H4 (cell line): ENCODE measurements at places on chromosomes 13 and 19. TPM values are rescaled to one million over a fixed set of nuclear protein-coding genes. Genes with fewer than 3 reads are reported as not detected.

DNA sequence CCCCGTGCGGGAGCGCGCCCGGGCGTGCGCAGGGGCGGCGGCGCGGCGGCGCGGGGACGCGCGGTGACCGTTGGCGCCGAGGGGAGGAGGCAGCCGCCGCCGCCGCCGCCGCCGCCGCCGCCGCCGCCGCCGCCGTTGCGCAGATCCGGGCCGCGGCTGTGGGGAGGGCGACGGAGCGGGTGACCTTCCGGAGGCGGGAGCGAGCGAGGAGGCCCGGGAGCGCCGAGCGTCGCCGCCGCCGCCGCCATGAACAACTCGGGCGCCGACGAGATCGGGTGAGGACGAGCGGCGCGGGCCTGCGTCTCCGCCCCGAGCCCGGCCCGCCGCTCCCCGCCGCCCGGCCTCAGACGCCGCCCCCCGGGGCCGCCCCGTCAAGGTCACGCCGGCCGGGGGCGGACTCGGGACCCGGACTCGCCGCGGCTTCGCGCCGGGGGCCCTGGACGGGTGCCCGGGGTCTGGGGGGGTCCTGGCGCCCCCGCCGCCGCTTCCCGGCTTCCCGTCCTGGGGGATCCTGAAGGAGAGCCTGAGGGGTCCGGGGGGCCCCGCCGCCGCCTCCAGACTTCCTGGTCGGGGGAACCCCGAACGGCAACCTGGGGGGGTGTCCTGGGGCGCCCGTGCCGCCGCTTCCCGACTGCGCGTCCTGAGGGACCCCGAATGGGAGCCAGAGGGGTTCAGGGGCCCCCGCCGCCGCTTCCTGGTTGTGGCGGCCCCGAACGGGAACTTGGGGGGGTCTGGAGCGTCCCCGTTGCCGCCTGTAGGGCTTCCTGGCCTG, at the start of gene DAZAP1:
Gene DAZAP1, plus strand, starts transcription at position 59 of the 772 bp plus-strand sequence. Its CDS starts 188 bp downstream, at position 247.
- no peak for DNase-seq

- no peak for DNase-seq
Measured at GRCh38 chr13:32949820-32950219, 66.4 kb upstream of the KL start.

The PRKCG gene
- total RNA-seq, result not detected in 2 replicates

DNA sequence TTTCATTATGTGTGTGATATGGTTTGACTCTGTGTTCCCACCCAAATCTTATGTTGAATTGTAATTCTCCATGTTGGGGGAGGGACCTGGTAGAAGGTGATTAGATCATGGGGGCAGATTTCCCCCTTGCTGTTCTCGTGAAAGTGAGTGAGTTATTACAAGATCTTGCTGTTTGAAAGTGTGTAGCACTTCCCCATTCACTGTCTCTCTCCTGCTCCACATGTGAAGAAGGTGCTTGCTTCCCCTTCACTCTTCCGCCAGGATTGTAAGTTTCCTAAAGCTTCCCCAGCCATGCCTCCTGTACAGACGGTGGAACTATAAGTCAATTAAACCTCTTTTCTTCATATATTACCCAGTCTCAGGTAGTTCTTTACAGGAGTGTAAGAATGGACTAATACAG, 54.3 kb upstream of the SERTM1 start:
- no peak for DNase-seq

DNA sequence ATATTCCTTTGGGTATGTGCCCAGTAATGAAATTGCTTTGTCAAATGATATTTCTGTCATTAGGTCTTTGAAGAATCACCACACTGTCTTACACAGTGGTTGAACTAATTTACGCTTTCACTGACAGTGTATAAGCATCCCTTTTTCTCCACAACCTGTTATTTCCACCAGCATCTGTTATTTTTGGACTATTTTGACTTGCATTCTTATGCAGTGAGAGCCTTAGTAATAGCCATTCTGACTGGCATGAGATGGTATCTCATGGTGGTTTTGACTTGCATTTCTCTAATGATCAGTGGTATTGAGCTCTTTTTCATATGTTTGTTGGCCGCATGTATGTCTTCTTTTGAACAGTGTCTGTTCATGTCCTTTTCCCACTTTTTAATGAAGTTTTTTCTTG, 92.0 kb upstream of the SPATA13 start:
- no peak for DNase-seq

DNA sequence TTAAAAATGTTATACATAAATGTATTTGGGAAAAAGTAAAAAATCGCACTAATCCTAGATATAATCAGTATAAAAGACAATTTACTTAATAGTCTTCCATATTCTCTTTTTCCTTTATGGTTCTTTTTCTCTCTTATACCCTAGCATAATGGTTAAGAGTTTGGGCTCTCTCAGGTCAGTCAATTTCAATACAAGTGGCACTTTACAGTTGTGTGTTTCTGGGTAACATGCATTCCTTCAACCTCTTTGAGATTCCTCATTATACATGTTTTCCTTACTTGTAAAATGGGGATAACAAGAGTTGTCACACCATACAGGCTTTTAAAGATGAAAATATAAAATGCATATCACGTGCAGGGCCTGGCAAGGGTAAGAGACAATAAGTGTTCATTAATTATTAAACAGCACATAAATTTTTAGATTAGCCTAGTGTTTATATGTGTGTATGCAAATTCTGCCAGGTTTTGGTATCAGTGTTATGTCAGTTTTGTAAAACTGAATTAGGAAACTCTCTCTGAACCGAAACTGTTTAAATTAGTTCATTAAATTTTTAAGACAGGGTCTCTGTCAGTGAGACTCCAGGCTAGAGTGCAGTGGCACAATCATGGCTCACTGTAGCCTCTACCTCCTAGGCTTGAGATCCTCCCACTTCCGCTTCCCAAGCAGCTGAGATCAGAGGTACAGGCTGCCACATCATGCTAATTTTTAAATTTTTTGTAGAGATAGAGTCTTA, 49.8 kb downstream of the ELF1 start:
- DNase-seq, result no peak

The EPS8L1 gene
- total RNA-seq, result 2.2 and 4.3 TPM in 2 replicates

The CLDN10 gene
- total RNA-seq, result not detected in 2 replicates

DNA sequence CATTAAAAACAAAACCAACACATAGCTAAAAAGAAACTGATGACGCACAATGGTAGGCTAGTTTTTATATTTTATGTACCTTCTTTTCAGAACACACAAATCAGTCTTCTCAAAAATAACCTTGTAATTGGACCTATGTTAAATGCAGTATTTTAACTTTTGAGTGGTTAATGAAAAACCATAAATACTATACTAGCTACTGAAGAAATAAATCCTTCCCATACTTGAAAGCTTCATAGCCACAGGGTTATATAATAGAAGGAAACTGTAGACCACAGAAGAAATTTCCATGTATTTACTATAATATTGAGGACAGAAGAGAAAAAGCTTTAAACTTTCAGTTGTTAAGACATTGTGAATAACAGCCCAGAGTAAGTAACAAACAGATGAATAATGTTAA, 1094.3 kb upstream of the SLC10A2 start:
- DNase-seq, result no peak

DNA sequence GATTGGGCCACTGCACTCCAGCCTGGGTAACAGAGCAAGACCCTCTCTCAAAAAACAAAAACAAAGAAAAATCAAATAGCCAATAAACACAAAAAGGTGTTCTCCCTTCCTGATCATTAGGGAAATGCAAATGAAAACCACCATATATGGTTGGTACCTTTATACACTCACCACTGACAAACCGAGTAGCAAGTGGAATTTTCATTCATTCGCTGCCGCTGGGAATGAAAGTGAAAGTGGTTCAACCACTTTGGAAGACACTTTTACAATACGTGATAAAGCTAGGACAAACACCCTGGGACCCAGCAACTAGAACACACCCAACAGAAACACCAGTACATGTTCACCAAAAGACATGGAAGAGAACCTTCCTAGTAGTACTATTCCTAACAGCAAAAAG, 21.0 kb downstream of the GRIK5 start:
- no peak for DNase-seq

DNA sequence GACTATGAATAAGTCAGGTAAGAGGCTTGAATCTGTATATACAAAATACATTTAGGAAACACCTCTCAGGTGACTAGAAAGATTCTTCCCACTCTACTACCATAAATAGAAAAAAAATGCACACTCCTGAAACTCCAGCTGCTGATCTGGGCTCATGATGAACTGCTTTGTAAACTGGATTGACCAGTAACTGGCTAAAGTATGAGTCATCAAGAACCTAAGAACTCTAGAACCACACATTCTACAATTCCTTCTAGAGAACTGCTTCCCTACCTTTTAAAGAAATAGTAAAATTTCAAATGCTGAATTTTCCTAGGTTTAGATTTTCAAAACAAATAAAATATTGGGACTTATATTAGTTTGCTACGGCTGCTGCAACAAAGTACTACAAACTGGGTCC, 55.2 kb downstream of the ELF1 start:
- peak; percentile 7 for DNase-seq

The SCN1B gene
- 9.3 and 9.5 TPM in 2 replicates for total RNA-seq

The TNFSF9 gene
- total RNA-seq, result 17.8 and 18.6 TPM in 2 replicates

The AMER2 gene
- total RNA-seq, result not detected in 2 replicates

DNA sequence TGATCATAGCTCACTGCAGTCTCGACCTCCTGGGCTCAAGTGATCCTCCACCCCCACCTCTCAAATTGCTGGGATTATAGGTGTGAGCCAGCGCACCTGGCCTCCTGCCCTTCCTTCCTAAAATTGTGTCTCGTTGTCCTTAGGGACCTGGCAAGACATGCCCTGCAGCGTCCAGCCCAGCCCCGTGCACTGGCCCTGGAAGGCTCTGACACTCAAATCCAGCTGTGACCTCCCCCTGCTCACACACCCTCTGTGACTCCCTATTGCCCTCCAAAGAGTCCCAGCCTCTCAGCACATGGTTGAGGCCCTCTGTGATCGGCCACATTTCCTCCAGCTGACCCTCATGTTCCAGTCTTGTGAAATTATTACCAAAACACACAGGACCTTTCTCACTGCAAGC, 4.9 kb downstream of the MPV17L2 start:
- DNase-seq, result no peak

DNA sequence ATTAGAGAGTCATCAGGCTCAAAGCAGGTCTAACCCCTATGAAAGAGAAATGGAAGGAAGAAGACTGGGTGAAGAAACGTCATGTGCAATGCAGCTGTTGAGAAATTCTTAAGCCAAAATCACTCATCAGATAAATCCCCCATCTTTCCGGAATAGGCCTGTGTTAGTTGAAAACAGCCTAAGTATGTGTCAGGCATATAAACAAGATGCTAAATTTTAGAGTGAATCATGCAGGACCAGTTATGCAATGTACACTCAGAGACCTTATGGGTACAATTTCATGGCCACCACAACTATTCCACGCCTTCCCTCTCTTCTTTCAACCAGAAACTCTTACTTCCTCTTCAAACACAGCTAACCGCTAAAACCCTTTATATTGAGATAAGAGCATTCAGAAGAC, 717.7 kb upstream of the ATXN8OS start:
- peak; percentile 48 for DNase-seq

DNA sequence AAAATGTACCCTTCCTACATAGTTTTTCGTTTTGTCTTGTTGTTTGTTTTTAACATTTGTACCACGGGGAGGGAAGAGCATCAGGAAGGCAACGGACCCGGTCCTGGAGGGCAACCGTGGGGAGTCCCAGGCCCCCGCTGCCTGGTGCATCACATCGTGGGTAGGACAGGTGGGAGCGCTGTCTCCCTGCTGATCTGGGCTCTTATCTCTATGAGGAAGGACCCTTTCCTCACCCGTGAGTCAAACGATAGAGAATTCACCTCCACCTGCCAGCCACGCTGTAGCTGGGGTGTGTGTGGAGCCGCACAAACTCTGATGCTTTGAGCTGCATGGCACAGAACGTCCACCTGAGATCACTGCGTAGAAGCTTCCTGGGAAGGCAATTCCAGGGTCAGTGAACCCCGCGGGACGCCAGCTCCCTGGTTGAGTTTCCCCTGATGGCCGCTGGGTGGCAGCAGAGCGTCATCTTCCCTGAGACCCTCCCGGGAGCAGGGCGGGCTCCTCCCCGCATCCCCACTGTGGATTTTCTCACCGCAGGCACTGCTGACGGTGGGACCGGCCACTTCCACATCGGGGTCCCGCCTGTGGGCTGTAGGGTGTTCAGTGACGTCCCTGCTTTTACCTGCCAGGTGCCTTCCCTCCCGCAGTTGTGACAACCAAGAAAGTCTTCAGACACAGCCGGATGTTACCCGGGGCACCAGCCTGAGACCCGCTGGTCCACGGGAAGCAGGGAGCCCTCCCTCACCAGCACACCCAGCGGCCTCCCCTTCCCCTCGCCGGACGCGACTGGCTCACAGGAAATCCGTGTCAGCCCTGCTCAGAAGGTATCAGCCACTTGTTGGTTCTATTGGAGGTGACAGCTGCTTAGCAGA, 54.7 kb downstream of the ZNF787 start:
- DNase-seq, result peak; percentile 56

DNA sequence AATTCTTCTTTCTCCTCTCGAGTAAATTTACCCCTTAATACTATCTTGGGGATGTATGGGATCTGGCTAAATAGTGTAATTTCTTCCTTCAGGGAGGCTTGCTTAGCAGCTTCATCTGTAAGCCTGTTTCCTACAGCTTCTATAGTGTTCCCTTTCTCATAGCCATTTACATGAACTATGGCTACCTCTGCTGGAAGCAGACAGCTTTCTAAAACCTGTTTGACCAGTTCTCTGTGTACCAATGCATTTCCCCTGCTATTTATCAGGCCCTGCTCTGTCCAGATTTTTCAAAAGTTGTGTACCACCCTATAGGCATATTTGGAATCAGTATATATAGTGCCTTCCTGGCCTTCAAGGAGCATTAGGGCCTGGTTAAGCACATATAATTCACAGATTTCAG, 113.6 kb upstream of the PCDH9 start:
- no peak for DNase-seq

DNA sequence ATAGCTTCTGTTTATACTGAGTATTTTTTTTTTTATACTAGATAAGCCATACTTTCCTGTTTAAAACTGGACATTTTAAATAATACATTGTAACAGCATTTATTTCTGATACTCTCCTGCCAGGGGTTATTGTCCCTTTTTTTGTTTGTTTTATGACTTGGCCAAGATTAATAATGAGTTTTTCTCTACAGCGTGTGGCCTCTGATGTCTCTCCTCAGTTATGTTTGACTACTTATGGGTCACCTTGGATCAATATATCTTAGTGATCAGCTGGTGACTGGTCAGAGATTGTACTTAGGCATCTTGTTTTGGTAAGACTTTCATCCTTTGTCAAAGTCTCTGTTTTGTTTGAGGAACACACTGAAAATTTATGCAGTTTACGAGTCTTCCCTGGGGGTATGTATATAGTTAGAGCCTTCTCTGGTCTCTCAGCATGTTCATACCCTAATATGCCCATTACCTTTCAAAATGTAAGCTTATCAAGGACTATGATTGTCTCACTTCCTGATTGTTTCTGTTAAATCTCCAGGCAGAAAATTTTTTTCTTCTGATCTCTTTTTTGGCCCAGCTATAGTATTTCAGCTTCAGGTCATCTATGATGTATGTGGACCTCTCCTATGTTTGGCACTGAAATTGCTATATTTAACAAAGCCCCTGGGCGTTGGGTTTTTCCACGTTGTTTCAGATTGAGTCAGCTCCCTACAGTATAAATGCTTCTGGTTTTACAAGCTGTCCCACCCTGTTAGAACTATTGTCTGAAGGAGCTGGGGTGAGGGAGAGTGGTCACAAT, 87.9 kb downstream of the URI1 start:
- DNase-seq, result peak; percentile 70

The WDR87 gene
- total RNA-seq, result not detected in 2 replicates

GRCh38 chr13:109788372-109789111, 2.2 kb upstream of the IRS2 start:
- no peak for DNase-seq

The POMP gene
- 173 and 188 TPM in 2 replicates for total RNA-seq

The GAPDHS gene
- not detected in 2 replicates for total RNA-seq

The STOML3 gene
- total RNA-seq, result not detected in 2 replicates

- DNase-seq, result no peak
Measured at GRCh38 chr13:114015111-114015968, 41.5 kb upstream of the C13orf46 start.

The RDH8 gene
- not detected in 2 replicates for total RNA-seq

The DOHH gene
- total RNA-seq, result 6.9 and 11.0 TPM in 2 replicates
